NCI-H1417 treated with DMSO at 0.1 percent for 48 hours (cell line): ENCODE measurements at places on chromosomes 5 and 9.
A peak's percentile ranks its signal among the peaks of the same experiment; 100 is the strongest.

- DNase-seq: no peak
Measured at GRCh38 chr9:92592946-92593861, 57.4 kb upstream of the ECM2 start.

GRCh38 chr5:135207866-135208265 is 173.8 kb upstream of the PITX1 start:
- no peak for DNase-seq

GRCh38 chr9:134569626-134570025 is 72.0 kb upstream of the COL5A1 start:
- DNase-seq: no peak

GRCh38 chr9:18761742-18762300 is 271.2 kb downstream of the SAXO1 start:
- no peak for DNase-seq

DNA sequence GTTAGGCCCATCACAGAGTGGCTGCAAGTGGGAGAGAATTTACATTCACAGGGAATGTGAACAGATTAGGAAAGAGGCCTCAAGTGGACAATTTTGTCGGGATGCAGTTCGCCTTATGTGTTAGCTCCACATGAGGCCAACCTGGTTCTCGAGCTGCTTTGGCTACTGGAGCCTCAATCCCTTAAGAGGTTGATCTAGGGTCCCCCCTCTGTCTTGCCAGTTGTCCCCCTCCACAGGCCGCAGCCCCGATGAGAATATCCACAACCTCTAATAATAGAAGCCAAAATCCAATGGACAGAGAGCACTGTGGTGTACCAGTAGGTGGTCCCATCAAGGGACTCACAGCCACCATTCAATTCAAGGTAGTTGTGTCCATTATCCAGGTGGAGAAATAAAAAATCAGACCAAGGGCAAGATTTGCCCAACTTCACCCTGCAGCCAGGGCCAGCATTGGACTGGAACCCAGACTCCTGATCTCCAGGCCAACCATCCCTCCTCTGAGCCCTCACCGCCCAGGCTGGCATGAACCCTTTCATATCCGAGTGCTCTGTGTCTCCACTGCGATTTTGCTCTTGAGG is 1.7 kb upstream of the COL15A1 start:
- DNase-seq: no peak

- DNase-seq: no peak
Measured at GRCh38 chr9:136105398-136106135, 10.5 kb upstream of the NACC2 start.

- no peak for DNase-seq
Measured at GRCh38 chr5:89071101-89071940, 188.3 kb upstream of the MEF2C start.

DNA sequence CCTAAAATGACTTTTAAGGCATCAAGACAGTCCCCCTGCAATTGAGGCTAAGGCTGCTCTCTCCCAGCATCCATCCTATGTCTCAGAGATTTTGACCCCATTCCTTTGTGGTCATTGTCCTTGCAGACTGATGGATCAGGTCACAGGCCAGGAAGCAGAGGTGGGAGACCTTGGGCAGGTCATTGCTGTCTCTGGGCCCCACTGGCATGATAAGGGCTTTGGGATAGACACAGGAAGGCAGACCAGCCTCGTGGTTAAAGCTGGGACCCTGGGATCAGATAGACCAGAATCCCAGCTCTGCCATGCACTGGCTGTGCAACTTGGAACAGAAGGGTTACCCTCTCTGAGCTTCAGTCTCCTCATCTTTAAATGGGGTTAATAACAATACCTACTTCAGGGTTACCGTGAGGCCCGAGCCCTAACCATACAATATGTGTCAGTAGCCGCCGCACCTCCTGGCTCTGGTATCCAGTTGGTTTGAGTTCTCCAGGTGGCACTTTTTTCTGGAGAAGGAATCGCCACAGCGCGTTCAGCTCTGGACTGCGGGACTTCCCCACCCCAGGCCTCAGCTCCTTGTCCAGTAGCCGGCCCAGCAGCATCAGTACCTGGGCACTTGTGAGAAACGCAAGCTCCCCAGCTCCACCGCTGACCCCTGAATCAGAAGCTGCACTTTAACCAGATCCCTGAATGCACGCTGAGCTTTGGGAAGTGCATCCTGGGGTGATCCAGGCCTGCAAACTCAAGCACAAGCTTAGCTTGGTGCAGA is 21.4 kb downstream of the LAMC3 start:
- no peak for DNase-seq

DNA sequence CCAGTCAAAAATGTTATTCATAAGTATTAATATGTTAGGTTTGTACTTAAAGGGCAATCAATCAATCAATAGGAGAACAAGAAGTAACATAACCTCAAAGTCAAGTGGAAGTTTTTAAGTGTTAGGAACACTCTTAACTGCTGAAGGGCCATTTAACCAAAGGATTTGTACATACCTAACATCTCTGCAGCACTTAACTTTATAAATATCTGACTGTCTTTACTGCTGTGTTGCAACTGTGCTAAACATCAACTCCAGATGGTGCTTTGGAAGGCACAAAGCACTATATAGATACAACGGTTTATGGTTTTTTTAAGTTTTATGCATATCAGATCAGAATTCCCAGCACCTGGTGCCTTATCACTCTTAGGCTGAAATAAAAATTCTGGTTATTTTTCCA is 604.9 kb upstream of the PTGER4 start:
- no peak for DNase-seq

DNA sequence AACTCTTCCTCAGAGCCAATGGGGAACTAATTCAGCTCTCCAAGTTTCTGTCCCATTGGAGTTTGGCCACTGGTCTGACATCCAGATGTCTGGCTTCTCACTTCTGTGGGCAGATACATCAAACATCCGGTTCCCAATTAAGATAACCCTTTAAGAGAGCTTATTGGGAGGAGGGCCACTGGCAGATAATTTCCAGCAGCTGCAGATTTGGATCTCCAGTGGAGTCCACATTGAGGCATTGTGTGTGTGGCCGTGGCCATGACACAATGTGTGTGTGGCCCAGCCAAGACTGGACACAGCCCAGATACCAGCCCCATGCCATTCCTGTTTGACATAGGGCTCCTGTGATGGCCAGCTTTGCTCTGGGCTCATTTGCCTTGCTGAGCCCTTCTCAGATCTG is 110.5 kb upstream of the MAP1B start:
- no peak for DNase-seq

GRCh38 chr5:141969783-141970771 is 1.2 kb downstream of the RNF14 start:
- DNase-seq: no peak

DNA sequence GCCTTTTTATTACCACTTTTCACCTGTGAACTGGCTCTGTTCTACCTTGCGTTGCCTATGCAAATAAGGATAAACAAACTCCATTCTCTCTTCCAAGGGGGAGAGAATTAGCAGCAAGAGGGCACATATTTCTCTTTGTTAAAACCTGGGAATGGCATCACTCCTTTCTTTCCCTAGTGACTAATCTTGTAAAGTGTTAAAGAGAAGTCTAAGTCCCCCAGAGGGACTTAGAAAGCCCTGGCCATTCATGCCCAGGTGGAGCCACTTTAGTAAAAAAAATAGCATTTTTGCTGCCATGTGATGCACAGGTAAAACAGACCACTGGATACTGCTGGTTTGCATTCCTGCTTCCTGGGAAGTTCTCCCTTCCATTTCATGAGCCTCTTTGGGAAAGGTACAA is 148.4 kb downstream of the MAN2A1 start:
- no peak for DNase-seq

GRCh38 chr5:174231956-174232487 is 186.5 kb downstream of the NSG2 start:
- DNase-seq: no peak

GRCh38 chr5:53560506-53561191 is at the start of gene NDUFS4:
NDUFS4 (plus strand) TSS chr5:53560639; CDS start chr5:53560663, 24 bp downstream.
- DNase-seq: peak; percentile 46

- no peak for DNase-seq
Measured at GRCh38 chr5:83583859-83584258, 112.3 kb downstream of the VCAN start.

DNA sequence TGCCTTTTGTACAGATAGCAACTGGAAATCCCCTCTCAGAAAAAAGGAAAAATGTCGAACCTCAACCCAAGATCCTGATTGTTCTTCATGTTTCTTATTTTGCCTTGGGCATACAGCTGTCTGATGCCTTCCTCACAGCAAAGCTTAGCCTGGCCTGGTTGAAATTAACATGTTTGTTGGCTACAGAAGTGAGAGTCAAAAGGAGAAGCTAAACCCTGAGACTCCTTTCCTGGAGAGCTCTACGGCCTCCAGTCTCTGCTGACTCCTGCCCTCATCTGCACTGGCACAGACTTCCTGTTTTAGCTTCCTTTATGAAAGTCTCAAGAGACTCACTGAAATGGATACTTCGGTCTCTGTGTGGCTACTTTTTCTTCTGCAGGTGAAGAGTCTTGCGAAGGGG is 186.7 kb downstream of the PARP8 start:
- no peak for DNase-seq

DNA sequence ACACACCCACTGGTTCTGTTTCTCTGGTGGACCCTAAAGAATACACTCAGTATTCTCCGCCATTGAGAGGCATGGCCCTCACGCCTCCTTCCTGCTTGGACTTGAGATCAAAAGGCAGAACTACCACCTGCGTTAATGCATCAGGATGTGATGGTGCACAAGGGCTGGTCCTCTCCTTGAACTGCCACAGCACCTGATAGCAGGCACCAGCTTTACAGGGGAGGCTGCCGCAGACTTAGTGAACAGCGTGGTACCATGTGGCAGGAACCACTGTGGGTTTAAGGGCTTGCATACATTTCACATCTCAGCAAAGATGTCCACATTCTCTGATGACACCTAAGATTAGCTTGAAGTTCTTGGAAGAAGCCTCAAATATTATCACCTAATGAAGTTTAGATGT is 208.7 kb downstream of the GADD45G start:
- no peak for DNase-seq

DNA sequence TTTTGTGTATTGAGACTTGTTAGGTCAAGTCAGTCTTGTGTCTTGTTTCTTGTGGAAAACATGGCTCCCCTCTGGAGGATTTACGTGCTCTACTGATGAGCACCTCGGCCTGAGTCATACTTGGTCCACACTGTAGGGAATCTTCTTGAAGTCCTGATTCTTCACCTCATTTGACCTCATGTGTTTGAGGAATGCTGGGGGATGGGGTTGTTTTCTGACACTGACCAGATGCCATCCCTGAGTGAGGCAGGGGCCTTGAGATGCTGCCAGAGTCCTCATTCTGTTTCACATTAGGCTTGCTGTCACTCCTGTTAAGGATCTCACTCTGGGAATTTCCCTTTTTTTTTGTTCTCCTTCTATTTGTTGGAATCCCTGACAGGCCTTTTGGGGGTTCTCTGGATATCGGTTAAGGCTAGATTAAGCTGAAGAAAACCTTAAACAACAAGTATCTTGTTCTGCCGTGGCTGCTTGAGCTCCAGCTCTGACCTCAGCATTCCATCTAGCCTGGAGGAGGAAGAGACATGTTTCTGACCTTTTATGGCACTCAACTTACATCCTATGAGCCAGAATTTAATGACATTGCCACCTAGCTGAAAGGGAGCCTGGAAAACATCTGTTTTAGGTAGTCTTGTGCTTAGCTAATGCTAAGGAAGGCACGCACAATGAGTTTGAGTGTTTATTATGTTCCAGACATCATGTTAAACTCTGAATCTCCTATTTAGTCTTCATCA is 20.6 kb downstream of the TCOF1 start:
- DNase-seq: no peak

DNA sequence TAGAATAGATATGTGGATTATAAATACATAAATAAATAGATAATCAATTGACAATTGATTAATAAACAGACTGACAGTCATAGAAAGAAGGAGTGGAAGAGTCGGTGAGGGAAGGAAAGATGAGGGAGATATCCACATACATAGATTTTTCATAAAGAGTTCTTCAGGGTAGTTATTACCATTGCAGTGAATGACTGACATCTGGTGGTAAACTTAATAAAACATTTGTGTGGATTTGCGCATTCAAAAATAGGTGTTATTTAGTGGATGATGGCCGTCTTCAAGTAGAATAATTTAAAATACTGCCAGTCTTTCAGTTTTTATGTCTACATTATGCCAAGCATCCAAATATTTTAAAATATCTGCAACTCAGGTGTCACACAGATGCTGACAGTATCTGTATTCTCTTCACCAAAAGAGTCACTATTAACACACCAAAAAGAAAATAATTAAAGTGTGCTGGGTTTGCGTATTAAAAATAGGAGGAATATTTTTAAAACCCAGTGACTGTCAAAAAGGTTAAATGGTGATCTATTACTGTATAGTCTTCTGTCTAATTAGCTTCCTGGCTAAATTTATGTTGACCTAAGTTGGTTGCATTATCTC is 78.8 kb downstream of the GIN1 start:
- peak; percentile 6 for DNase-seq

GRCh38 chr9:134259708-134260107 is 66.5 kb upstream of the RXRA start:
- DNase-seq: no peak

- no peak for DNase-seq
Measured at GRCh38 chr5:58635416-58635815, 52.5 kb downstream of the RAB3C start.

DNA sequence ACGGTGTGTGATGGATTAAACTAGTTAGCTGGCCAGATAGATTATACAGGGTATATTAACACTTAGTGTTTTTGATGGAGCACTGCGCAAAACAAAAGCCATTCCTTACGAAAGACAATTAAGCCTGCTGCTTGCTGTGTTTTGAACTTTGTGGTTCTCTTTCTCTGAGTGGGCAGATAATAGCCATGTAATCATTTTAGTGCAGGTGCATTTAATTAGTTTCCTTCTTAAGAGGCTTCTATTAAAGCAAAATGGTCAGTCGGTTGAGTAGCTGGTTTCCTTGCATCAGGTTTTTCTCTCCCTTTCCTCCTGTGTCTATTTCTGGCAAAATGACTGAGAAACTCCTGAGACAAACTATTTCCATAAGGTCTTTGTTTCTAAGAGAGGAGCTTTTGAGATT is 512.5 kb downstream of the DMAC1 start:
- peak; percentile 77 for DNase-seq

- DNase-seq: no peak
Measured at GRCh38 chr5:16600946-16601345, 15.9 kb downstream of the RETREG1 start.

GRCh38 chr5:43065387-43065947 is 25.3 kb upstream of the ANXA2R start:
- DNase-seq: no peak

- no peak for DNase-seq
Measured at GRCh38 chr5:17367256-17367840, 130.7 kb upstream of the TAF11L2 start.

DNA sequence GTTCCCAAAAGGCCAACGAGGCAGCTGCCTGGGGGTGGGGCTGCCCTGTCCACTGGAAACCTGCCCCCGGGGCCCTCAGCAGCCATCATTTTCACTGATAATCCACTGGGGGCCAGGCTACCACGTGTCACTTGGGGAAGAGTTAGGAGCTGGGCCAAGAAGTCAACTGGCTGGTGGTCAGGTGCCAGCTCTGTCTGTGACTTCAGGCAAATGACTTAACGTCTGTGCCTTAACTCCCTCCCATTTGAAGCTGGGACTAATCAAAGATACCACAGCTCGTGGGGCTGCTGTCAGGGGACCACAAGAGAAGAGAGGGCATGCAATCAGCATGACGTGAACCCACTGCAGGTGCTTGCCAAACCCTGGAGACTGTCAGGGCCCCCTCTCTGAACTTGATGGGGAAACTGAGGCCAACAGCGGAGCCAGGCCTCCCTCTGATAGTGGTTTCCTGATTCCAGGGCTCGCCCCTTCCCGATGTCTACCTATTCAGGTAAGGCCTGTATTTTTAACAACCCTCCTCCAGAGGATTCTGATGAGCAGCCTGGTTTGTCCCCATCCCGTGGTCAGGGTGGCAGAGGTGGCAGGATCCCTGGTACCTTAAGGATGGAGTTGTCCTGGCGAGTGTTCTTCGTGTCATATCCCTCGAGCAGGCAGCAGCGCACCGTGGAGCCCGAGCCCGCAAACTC is 12.3 kb upstream of the DPM2 start:
- DNase-seq: no peak
